ENCODE measurements at places on chromosomes 12 and 14.

DNA sequence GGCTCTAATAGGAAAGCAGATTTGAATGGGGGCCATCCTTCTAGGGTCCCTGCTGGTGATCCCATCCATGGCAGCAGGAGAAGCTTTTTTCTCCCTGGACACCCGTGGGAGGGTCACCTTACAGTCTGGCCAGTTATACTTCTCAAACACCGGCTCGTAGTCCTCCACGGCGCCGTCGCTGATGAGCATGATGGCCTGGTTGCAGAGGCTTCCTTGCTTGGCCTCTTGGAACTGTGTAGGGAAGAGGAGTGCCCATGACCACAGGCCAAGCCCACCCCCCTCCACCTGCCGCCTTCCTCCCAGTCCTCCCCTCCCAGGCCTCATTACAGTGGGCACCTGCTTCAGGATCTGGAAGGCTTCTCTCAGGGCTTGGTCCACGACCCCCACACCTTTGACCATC is 33.8 kb downstream of the CACNA2D4 start:
- no peak for DNase-seq

DNA sequence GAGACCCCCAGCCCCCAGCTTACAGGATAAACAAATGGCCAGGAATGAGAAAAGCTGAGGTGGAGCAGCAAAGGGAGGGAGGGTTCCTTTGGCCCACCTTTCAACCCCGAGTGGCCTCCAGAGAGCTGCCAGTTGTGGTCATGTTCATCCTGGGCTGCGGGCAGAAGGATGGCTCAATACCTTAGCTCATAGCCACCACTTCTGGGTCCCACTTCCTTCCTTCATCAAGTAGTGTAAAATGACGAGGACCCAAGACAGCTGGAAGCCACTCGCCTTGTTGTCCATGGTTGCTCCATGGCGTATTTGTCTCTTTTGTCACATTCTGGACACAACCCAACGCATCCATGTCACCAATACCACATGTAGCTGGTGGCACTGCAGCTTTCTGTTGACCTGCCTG is 24.2 kb downstream of the CRACR2A start:
- DNase-seq = no peak

- DNase-seq = no peak
Observed at GRCh38 chr12:105229371-105229770, 6.6 kb downstream of the APPL2 start.

DNA sequence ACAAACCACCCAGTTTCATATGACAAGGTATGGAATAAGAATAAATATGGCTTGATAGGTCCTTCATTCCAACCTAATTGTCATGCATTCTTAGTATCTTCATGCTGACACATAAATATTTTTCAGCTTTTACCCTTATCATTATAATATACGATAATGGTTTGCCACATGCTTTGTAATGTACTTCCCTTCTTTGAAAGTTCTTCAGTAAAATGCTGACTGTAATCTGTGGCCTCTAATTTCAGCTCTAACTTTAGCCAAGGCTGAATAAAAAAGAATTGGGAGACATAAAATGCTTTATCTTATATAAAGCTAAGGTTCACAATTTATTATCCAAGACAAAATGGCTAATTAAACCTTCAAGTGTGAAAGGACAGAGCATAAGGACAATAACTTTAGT is 2.6 kb upstream of the MAP4K5 start:
- no peak for DNase-seq

- no peak for DNase-seq
Observed at GRCh38 chr12:106418970-106419369, 61.4 kb downstream of the POLR3B start.
